ENCODE measurements at places on chromosomes 2 and 18.

- DNase-seq = no peak
These were observed 49.1 kb downstream of the ADI1 start for GRCh38 chr2:3470166-3470651.

DNA sequence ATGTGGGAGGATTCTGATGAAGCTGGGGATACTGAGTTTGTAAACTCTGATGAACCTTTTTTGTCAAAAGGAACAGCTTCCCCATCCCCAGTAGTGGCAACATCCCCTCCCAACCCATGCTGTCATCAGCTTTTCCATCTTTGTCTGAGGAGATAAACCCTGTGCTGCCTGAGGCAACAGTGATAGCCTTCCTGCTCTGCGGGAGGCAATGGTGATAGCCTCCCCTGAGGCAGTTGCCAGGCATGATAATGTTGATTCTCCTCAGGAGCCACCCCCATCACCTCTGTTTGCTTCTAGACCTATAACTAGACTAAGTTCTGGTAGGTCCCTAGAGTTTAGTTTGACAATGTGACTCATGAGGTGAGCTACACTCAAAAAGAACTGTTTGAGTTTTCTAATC lies 97.5 kb downstream of the ERBB4 start:
- no peak for DNase-seq

DNA sequence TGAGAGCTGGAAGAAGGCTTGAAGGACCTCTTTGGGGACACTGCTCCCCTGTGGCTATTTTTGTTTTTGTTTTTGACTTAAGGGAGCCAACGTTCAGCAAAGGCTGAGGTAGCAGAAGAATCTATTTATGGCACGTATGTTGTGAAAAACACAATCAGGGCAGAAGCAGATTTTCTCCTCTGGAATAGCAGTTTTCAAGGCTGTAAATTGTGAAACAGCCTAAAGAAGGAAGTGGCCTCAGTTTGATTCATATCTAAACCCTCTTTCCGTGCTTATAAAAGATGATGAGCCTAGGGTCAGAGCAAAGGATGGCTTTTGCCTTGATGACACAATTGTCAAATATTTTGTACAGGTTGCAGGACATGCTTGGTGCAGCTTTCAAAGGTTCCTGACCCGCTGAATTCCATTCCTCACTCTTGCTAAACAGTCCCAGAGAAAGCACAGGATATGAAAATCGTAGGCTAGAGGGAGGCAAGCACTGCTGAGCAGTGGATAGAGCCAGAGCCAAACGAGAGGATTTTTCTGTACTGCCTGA lies 106.2 kb upstream of the DLX2 start:
- no peak for DNase-seq

- no peak for DNase-seq
These were observed 19.7 kb upstream of the CAPN13 start for GRCh38 chr2:30826916-30827315.

GRCh38 chr18:55501982-55502710 lies 85.8 kb downstream of the TCF4 start:
- DNase-seq = no peak

DNA sequence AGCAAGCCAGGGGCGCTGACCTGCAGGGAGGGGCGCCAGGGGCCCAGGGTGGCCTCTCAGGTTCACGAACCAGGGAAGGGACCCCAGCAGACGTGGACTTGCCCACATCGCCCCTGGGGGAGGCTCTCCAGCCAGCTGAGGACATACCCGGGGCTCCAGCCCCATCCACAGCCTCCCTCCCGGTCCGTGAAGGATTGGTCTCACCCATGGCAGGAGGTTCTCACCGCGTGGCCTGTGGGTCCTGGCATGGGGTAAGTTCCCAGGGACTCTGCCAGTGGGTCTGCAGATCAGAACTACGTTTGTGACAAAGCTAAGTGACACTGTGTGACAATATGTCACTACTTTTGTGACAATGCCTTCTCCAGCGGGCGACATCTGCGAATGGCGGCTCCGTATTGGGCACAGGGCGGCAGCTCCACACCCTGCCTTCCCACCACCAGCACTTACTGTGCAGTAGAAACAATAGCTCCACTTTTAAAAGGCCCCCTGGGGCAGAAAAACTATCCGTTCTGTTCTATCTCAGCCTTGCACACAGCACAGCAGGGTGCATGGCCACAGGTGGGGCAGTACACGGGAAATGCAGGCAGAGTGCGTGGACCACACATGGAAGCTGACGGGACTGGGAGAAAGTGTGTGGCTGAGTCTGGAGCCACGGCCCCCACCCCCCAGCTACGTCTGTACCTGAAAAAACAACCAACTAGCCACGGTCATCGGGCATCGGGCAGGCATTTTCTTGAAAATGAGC lies 65.2 kb upstream of the CTDP1 start:
- DNase-seq = no peak

- no peak for DNase-seq
These were observed 484.8 kb upstream of the ID2 start for GRCh38 chr2:8197101-8197500.

DNA sequence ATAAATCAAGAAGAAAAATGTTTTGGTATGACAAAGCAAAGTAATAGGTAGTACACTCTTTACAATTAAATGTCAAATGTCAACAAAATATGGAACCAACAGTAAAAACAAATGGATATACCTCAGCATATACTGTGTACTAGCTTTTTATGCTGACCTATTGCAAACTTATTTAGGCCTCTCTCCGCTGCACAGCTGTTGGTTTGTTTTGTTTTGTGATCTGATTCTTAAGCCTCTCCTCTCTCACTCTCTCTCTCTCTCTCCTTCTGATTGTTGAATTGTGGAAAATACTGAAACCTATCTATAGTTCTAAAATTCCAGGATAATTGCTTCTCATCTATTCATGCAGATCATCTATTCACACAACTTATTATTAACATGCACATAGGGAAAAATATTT lies 154.9 kb upstream of the ARHGAP28 start:
- DNase-seq = no peak

GRCh38 chr2:231535961-231536360 lies 5.7 kb upstream of the NMUR1 start:
- DNase-seq = no peak

- no peak for DNase-seq
These were observed 36.8 kb downstream of the CHST10 start for GRCh38 chr2:100380681-100381080.

DNA sequence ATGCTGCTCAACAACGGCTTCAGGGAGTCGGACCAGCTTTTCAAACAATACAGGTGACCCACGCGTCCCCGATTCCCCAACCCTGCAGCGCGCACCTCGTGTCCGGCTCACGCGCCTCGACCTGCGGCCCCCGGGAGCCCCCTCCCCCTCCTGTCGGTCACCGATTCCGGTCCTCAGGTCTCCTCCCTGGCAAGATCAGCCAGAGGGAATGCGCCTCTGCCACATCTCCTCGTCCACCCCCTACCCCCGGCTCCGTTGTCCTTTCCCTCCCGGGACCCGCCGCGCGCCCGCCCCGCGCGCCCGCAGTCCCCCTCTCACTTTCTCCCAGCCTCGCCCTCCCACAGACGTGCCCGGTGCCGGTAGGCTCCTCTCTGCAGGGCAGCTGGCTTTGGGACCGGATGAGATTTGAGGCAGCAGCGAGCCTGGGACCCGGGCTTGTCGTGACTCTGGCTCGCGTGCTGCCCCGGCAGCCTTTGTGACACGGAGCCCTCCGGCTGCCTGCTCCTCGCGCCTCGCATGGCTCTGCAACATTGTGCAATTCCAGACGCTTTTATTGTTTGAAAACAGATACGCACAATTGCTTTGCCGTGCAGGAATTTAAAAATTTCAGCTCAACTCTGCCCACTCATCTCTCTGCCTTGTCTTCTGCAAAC lies 558 bp downstream of the TTC39C start:
- no peak for DNase-seq

DNA sequence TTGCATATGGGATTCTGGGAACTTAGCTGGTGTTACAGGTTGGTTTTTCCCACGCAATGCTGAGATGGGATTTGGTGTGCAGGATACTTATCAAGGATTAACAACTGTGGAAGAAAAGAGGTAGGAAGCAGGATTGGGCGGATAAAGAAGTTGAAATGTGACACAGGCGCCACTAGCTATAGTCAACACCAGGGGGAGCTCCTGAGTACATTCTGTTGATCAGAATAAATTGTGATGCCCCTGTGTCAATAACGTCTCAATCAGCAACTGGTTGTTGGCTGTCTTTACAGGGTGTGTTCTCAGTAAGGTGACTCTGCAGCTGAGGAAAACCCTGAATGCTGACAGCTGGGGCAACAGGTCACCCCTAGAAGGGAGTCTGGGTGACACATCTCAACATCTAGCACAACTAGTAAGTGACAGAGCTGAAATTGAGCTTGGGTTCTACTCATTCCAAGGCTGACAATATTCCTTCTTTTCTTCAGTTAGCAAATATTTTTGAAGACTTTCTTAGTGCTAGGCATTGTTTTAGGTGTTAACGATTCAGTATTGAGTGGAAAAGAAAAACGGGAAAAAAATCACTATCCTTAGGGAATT lies 143.0 kb downstream of the ARL6IP6 start:
- DNase-seq = peak; percentile 12

- no peak for DNase-seq
These were observed 10.0 kb upstream of the ZNF396 start for GRCh38 chr18:35387152-35387571.

DNA sequence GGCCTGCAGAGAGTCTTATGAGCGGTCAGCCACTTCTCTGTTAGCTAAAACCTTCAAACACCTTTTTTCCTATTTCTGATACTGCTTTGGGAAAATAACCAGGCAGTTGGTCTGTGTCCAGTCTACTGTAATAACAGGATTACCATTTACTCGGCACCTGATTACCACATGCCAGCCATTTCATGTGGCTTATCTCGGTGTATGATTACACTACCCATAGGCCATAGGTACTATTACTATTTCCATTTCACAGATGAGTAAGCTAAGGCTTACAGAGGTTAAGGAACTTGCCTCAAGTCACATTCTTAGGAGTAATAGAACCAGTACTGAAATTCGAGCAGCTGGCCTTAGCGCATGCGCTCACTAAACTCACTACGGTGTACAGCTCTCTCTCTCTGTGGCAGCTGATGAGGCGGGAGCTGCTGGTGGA lies 147.2 kb upstream of the L3MBTL4 start:
- DNase-seq = no peak

DNA sequence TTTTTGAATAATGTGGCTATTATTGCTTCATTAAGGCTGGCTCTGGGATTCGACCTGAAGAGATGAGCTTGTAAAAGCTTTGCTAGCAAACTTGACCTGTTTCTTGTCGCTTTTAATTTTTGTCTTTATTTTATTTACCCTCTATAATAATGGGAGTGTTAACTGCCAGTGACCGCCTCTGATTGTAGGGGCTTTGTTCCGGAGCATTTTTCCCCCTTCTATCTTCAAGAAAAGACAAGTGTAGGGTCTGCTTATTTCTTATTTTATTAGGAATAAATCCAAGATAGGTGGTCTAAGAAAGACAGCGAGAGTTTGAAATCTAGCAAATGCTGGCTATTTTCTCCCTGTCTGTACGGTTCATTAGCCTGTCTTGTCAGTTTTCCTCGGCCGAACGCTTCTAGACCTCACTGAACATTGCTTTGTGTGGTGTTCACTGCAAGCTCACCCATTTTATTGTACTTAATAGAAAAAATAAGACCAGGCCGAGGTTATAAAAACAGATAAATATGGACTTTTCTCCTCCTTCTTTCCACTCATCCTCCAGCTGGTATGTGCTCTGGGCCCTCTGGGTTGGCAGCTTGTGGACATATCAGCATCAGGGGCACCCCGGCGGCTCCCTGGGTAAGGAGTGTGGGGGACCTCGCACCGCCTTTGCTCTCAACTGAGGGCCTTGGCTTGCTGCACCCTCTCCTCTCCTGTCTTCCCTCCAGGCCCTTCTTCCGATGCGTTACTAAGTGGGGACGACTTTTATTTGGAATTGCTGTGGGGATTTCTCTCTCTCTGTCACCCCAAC lies 8.5 kb downstream of the MEIS1 start:
- DNase-seq = no peak

DNA sequence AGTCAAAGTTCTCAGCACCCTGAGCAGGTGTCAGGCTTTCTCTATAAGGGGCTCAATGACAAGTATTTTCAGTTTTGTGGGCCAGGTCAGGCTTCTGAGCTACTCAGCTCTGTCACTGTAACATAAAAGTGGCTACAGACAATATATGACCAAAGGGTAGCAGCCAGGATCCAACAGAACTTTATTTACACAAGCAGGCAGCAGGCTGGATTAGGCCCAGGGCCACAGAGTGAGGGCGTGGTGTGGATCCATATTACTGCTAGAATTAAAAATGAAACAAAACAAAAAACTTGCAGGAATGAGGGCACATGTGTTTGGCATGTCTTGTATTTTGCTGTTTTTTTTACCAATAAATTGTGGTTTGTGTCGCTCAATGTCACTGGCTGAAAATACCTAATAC lies 143.7 kb downstream of the EIPR1 start:
- DNase-seq = no peak

GRCh38 chr18:24380163-24380747 lies 17.4 kb downstream of the OSBPL1A start:
- no peak for DNase-seq

DNA sequence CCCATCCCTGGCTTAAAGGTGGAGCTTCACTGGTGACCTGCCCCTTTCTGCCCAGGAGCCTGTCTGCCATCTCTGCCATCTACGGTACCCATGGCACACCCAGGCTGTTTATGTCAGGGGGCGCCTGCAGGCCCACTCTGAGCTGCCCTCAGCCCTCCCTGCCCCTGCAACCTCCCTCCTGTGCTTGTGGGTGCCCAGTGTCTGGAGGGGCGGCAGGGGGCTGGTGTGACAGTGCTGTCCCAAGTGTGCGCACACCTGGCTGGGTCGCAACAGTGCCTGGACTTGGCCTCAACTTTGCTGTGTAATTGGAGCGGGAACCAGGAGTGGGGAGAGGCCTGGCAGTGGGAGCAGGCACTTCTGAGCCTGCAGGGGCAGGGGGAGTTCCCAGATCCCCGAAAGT lies 102.4 kb downstream of the ALMS1 start:
- no peak for DNase-seq

GRCh38 chr2:120347396-120348060 lies 1.6 kb downstream of the INHBB start:
- DNase-seq = no peak

GRCh38 chr2:128196026-128196425 lies 105.0 kb downstream of the UGGT1 start:
- DNase-seq = no peak

- no peak for DNase-seq
These were observed 163.2 kb downstream of the INSIG2 start for GRCh38 chr2:118251427-118251826.

All from T-helper 2 cell (primary cell).